ENCODE measurements at places on chromosomes 2 and 18.

DNA sequence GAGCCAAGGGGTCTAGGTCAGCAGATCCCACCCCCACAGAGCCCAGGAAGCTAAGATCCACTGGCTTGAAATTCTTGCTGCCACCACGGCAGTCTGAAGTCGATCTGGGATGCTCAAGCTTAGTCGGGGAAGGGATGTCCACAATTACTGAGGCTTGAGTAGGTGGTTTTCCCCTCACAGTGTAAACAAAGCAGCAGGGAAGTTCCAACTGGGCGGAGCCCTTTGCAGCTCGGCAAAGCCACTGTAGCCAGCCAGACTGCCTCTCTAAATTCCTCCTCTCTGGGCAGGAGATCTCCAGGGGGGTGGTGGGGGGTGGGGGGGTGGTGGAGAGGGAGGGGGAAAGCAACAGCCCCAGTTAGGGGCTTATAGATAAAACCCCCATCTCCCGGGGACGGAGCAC, 419.5 kb downstream of the NUP35 start:
- no peak for DNase-seq

DNA sequence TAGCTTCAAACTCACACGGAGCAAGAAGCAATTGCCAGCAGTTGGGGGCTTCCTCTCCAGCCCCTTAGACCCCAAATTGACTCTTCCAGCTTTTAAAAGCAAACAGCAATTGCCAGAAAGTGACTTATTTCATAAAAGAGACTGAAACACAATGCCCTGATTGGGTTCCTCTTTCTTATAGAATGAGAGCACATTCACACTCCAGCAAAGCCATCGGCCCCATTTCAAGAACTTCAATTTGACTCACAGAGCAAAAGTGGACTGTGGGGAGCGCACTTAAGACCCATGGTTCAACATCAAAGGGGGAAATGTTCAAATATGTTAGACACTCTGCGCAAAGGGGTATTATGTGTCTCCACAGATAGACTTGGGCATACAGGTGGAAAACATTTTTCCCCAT, 484.7 kb downstream of the BCL11A start:
- DNase-seq: no peak

DNA sequence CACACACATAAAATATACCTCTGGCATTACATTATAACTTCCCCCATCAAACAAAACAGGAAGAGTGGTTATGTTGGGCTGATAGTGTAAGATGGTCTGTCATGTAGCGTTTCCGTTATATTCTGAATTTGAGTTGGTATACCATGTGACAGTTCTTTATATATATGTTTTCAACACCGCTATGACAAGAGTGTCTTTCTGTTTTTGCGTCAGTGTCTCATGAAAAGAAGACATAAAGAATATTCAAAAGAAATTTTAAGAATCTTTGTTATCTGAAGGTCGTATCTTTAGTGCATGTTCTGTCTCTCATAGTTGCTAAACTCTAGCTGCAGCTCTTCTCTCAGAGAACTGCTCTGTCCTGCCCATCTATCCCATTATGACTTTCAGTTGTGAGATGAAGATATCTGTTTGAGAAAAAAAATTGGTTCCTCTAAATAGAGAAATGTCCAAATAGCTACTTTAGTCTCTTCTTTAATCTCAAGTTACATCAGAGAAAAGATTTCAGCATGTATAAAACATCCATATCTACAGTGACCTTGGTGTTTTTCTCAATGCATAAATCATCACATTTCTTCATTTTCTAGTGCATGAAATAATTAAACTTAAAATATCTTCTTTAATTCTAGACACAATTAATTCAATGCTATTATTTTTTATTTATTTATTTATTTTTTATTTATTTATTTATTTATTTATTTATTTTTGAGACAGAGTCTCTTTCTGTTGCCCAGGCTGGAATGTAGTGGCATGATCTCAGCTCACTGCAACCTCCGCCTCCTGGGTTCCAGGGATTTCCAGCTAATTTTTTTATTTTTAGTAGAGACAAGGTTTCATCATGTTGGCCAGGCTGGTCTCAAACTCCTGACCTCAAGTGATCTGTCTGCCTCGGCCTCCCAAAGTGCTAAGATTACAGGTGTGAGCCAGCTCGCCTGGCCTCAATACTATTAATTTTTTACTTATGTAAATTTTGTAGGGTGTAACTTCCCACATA, 24.3 kb upstream of the PSME4 start:
- no peak for DNase-seq

DNA sequence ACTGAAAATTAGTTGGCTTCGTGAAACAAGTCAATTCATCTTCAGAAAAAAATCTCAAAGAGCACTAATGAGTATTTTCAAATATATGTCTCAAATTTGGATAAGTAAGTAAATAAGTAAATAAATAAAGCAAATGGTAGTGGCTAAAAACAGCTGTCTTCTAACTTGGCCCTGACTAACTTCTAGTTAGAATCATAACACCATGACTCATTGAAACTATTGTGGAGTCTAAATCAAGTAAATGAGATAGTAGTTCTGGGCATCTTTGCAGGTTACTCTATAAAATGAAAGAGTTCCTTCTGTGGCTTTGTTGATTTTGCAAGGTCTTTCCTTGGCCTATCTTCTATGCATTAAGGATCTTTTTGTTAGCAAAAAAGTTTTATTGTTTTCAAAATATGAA, 110.7 kb downstream of the SLC8A1 start:
- DNase-seq: no peak

DNA sequence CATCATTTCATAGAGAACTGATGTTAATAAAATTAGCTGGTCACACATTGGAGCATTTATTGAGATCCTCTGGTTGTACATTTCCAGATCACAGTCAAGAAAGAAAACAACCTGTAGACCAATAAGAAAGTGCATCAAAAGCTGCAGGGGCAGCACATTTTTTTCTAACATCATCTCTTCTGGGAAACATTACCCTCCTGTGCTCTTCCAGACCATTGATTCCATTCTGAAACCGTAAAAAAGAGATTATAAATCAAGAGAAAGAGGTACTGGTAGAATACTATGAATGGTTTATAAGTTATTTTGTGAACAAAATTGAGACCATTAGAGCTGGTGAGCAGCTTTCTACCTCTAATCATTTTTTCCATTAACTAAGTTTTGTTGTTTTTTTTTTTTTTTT, 1548.2 kb upstream of the CELF4 start:
- DNase-seq: no peak

DNA sequence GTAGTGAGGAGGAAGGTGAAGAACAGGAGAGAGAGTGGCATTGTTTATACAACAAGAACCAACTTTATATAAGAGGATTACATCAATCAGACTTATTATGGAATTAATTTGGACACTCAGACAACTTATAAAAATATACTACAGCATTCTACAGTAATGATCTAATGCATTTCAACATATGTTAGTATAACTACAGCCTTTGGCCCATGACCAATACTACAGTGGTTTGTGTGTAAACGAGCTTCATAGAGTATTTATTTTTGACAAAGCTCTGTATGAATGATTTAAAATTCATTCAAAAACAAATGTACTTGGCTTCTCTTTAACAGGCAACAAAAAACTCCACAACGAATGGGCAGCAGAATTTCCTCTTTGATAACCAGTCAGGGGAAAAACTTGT, 72.8 kb downstream of the ZNF521 start:
- DNase-seq: no peak

DNA sequence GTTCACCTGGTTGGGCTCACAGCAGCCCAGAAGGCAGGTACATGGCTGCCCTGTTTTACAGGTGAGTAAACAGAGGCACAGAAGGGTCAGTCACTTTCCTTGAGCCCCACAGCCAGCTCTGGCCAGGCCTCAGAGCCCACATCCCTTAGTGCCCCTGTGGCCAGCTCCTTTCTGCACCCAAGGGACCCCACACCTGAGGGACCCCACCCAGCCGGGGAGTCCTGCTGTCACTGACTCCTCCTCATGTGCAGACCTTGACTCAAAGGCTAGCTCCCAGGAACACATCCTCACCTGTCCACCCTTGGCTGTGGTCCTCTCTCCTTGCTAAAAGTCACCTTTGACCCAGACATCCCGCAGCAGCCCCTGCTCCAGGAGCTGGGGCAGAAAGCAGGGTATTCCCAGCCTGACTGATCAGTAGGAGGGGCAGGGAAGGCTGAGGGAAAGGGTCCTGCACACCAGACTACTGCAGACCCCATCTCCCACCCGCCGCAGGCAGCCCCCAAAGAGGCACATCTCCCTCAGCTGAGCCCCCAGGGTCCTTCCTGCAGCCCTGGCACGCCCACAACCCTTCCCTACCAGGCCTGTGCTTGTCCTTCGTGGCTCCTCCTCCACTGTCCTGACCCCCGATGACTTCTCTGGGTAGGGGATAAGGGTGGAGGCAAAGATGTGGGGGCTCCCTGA, 9.8 kb upstream of the ARHGEF4 start:
- DNase-seq: no peak

- DNase-seq: no peak
Observed at GRCh38 chr2:23452853-23453420, 68.0 kb downstream of the KLHL29 start.

DNA sequence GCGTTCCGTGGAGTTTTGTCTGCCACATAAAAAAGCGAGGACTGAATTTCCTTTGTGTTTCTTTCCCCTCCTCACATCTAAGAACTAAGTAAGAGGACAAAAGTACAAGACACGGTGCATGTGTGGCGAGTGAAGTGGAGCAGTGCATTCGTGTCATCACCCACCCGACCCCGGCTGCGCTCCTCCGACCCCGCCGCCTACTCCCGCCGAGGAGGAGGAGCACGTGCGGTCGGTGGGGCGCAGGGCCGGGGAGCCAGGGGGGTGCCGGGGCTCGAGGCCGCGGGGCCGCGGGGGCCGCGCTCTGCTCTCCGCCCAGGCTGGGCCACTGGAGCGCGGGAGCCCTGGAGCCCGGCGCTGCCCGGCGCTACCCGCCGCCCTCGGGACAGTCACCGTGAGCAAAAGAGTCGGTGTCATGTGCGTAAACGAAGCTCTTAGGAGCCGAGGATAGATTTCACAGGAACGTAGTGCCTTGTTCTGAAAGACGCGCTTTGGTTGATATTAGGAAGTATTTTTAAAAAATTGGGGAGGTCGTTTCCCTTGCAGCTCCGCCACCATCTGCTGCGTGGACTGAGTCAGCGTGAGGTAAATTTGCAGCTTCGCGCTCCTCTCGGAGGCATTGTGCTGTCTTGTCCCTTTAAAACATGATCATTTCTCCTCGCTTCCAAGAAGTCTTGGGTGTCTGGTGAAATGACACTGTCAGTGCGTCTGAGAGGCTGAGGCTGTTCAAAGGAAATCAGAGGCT, 11.0 kb downstream of the TBR1 start:
- DNase-seq: no peak

DNA sequence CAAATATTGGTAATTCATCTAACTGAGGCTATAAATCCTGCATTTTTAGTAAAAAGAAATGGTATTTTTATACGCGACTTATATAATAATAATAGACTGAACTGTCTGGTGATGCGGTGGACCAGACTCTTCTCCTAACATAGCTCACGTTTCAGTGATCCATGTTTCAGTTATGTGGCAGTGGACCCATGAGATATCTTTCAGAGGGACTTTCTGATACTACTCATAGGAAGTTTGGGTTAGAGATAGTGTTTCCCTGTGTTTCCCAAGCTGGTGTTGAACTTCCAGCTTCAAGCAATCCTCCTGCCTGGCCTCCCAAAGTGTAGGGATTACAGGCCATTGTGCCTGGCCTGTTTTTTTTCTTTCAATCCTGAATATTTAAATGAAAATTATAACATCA, 59.2 kb downstream of the KCTD1 start:
- DNase-seq: no peak

GRCh38 chr2:127106991-127107621, at the start of gene BIN1:
Gene BIN1, minus strand, starts transcription at chr2:127107154. Its CDS starts 211 bp downstream, at chr2:127106943.
- DNase-seq: peak; percentile 78

DNA sequence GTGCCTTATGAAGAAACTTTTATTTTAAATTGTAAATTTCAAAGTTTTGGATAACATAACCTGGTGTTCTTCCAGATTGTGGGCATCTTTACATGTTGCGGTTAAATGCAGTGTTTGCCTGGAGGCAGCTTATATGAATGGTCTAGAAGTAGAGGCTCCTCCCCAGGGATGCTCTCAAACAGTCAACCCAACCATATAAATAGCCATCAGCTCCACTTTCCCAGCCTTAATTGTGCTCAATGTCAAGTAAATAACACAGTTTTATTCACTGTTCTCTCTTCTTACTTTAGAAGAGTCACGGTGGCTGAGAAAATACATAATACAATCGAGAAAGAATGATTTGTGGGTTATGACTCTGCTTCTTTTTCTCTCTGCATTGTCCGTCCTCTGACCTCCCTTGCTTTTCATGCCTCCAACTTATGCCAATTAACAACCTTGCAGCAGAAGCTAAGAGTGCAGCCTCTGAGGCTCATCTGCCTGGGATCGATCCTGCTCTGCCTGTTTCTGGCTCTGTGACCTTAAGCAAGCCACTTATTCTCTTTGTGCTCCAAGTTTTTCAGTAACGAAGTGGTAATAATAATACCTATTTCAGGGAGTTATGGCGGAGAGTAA, 100.3 kb downstream of the DAW1 start:
- DNase-seq: no peak

- DNase-seq: no peak
Observed at GRCh38 chr2:30412684-30413570, 34.1 kb upstream of the LCLAT1 start.
